Naive thymus-derived CD4-positive, alpha-beta T cell (primary cell): ENCODE measurements at places on chromosomes 6 and 20. TPM values are rescaled to one million over a fixed set of nuclear protein-coding genes. Genes with fewer than 3 reads are reported as not detected.

Gene OR2B3
- polyA plus RNA-seq, result not detected

Gene TPBG
- polyA plus RNA-seq, result not detected

Gene DSTN
- polyA plus RNA-seq, result 113 TPM

GRCh38 chr6:44237021-44237812, 9.7 kb upstream of the HSP90AB1 start:
- H3K27ac ChIP-seq, result peak overlapping the region; percentile 83
- H3K27me3 ChIP-seq, result no peaks in the 10 kb centered on the region
- H3K4me3 ChIP-seq, result peak overlapping the region; percentile 93
- DNase-seq, result peak; percentile 76
- no peaks in the 10 kb centered on the region for H3K36me3 ChIP-seq

- no peaks in the 10 kb centered on the region for H3K27me3 ChIP-seq
- H3K36me3 ChIP-seq, result no peaks in the 10 kb centered on the region
- no peak overlapping the region for H3K27ac ChIP-seq
- peaks cover 52% of the 10 kb centered on the region for H3K4me1 ChIP-seq
- DNase-seq, result no peak
Observed at GRCh38 chr20:41045671-41046070, 17.0 kb downstream of the TOP1 start.

GRCh38 chr6:136763716-136764516, 28.4 kb downstream of the MAP3K5 start:
- no peaks in the 10 kb centered on the region for H3K27me3 ChIP-seq
- DNase-seq, result no peak
- H3K4me1 ChIP-seq, result peaks cover 66% of the 10 kb centered on the region
- peak overlapping the region; percentile 58 for H3K27ac ChIP-seq
- no peaks in the 10 kb centered on the region for H3K36me3 ChIP-seq

- no peaks in the 10 kb centered on the region for H3K4me1 ChIP-seq
- H3K27me3 ChIP-seq, result no peaks in the 10 kb centered on the region
- H3K4me3 ChIP-seq, result no peak overlapping the region
- no peak overlapping the region for H3K27ac ChIP-seq
- no peak for DNase-seq
Observed at GRCh38 chr20:57576617-57577550, 16.0 kb downstream of the PCK1 start.

GRCh38 chr6:110053395-110054240, 75.5 kb downstream of the GPR6 start:
- H3K36me3 ChIP-seq, result no peaks in the 10 kb centered on the region
- no peaks in the 10 kb centered on the region for H3K27me3 ChIP-seq
- no peak overlapping the region for H3K4me3 ChIP-seq

GRCh38 chr6:167330750-167331149, 5.9 kb downstream of the TTLL2 start:
- H3K4me1 ChIP-seq, result no peaks in the 10 kb centered on the region
- no peak overlapping the region for H3K4me3 ChIP-seq
- no peaks in the 10 kb centered on the region for H3K36me3 ChIP-seq
- H3K27ac ChIP-seq, result no peak overlapping the region
- no peak for DNase-seq
- H3K27me3 ChIP-seq, result no peaks in the 10 kb centered on the region

- H3K4me3 ChIP-seq, result no peak overlapping the region
- DNase-seq, result no peak
- no peaks in the 10 kb centered on the region for H3K36me3 ChIP-seq
- no peak overlapping the region for H3K27ac ChIP-seq
Observed at GRCh38 chr6:21886542-21887151, 293.1 kb downstream of the SOX4 start.

DNA sequence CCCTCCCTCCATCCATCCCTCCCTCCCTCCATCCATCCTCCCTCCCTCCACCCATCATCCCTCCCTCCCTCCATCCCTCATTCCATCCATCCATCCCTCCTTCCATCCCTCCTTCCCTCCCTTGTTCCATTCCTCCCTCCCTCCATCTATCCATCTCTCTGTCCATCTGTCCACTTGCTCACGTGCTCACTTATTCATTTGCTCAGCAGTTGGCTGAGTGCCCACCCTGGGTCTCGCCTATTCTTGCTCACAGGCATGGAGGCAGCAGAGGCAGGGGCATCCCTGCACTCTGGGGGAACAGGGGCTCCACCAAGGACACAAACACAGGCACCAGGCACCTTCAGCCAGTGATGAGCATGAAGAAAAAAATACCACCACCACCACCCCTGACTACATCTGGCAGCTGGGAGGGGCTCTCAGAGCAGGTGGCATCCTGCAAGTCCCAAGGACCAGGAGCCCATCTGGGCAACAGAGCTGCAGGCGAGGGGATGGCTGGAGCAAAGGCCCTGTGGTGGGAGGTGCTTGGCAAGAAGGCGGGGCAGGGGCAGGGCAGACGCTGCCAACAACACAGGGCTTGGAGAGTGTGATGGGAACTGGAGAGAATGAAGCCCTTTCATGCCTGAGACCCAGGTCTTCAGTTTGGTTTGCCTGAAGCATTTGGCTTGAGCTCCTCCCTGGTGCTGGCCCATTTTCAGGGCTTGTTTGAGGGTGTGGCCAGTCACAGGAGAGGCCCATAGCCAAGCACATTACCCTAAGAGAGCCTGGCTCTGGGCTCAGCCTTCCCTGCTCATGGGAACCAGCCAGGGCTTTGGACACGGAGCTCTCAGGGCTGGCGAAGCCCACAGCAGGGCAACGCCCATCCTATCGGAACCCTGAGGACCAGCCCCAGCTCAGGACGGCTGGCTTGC, 40.2 kb upstream of the MRGBP start:
- no peaks in the 10 kb centered on the region for H3K4me1 ChIP-seq
- no peaks in the 10 kb centered on the region for H3K36me3 ChIP-seq
- no peak overlapping the region for H3K27ac ChIP-seq
- no peak for DNase-seq
- no peak overlapping the region for H3K4me3 ChIP-seq

DNA sequence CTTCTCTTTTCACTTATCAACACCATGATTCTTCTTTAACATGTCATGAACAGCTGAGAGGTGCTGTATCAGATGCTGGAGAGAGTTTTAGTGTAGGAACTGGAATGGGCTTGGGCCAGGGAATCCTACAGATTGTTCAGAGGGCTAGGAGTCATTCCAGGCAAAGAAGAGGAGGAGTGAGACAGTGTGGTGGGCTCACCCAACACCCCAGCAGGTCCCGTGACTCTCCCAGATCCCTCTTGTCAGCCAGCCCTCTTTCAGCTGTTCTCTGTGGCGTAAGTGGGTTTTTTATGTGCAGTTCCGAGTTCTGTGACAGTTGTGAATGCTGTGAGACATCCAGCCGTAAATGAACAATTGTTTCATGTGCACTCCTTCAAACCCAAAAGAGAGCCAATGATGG, 31.4 kb upstream of the CEP162 start:
- no peaks in the 10 kb centered on the region for H3K36me3 ChIP-seq
- no peak overlapping the region for H3K27ac ChIP-seq
- H3K27me3 ChIP-seq, result no peaks in the 10 kb centered on the region
- no peak overlapping the region for H3K4me3 ChIP-seq
- H3K4me1 ChIP-seq, result no peaks in the 10 kb centered on the region

DNA sequence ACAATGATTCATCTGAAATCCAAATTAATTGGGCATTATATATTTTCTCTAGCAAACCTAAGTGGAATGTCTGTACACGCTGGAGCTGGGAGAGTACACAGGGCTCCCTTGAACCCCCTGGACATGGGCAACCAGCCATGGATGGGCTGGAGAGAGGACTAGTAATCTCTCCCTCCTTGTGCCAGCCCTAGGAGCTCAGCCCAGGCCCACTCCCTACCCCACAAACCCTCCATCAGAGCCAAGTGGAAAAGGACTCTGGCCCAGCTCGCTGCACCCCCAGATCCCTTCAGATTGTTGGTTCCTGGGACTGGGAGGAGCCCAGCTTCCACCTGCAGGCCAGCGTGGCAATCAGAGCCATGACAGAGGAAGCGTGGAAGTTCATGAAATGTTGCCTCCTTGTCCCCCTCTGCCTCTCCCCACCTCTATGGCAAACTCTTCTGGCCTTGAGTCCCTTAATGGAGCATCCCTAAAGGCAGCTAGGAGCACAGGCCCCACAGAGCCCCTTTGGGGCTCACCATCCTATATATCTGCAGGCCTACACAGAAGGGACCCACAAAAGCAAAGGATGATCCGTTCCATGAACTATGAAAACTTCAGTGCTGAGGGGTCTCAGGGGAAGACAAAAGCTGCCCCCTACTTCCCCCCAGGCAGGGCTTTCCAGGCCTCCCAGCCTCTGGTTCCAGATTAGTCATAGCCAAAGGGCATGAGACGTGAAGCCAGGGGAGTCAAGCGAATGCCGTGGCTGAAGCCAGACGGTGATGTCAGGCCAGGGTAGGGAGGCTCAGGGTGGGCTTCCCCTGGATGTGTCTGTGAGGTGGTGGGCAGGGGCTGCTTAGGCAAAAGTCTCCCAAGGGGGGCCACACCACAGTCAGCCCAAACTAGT, 126.4 kb upstream of the MAFB start:
- no peaks in the 10 kb centered on the region for H3K36me3 ChIP-seq
- no peak for DNase-seq
- H3K4me1 ChIP-seq, result no peaks in the 10 kb centered on the region
- no peaks in the 10 kb centered on the region for H3K27me3 ChIP-seq
- no peak overlapping the region for H3K27ac ChIP-seq

DNA sequence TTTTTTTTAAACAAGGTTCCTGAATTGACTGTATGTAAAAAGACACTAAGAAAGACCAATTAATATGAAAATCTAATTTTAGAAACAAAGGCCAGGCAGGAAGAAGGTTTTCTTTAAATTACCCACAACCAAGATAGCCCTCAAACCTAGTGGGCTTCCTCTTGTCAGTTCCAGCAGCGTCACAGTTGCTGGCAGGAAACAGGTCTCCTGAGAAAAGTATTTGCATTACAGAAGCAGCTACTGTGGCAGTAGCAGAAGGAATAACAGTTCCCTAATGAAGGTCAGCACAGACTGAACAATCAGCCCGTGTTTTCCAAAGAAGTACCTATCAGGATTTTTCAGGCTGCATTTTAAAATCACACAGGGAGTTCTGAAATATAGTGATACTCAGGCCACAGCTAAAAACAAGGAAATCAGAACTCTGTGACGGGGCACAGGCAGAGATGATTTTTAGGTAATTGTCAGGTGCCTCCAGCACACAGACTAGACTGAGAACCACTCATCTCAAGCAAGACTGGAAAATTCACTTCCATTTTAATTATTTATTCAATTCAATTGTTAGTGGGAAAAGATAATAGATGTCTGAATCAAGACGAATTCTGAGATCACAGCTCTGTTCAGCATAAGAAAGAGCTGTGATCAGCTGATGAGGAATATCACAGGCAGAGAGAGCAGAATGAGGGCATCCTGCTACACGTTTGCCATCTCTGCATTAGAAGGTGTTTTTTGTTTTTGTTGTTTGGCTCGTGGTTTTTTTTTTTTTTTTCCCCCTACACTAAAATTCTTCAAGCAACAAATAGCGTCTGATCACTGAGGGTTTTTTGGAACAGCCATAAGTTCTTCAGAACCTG, 230.5 kb upstream of the KHDRBS2 start:
- no peaks in the 10 kb centered on the region for H3K4me1 ChIP-seq
- no peaks in the 10 kb centered on the region for H3K36me3 ChIP-seq
- no peak overlapping the region for H3K27ac ChIP-seq
- DNase-seq, result no peak
- no peak overlapping the region for H3K4me3 ChIP-seq

- no peak for DNase-seq
- no peak overlapping the region for H3K27ac ChIP-seq
- H3K27me3 ChIP-seq, result no peaks in the 10 kb centered on the region
Observed at GRCh38 chr6:40899684-40900155, 139.3 kb downstream of the UNC5CL start.
